ENCODE measurements at places on chromosomes 6 and 20.

DNA sequence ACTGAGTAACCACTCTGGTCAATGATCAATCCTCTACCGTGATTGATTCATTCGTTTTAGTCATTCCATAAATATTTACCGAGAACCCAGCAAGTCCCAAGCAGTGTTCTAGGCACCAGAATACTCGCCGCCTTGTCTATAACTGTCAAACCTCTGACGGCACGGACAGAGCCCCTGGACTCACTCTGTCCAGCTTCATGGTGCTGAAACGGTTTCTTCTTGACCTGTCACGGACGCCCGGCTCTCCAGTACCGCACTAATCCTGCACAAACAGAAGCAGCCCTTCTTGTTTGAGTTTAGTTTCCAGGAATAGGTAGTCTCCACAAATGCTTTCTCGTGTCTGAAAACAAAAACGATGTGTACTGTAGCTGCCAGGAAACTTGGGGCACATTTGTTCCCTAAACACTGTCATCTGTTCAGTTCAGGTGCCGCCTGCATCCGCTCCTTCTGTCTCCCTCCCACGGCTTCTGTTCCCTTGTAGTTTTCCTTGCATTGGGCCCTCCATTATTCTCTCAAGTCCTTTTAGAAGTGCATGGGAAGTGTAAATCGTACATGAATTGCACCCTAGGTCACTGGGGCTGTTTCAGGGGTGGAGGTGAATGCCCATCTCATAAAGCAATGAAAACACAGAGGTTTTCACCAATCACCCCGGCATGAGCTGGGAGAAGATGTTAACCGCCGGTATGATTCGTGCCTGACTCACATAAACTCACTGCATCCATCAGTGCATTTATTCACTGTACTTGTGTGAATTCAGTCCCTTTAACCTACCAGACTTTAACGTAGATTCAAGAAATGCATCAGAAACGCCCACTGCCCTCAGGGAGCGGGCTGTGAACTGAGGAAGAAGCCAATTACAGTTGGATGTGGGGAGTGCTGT lies 209.3 kb upstream of the CDH4 start:
- DNase-seq = no peak

GRCh38 chr6:100269189-100269588 lies 195.5 kb downstream of the SIM1 start:
- DNase-seq = no peak

GRCh38 chr6:158262755-158263154 lies 49.5 kb upstream of the TULP4 start:
- no peak for DNase-seq

- DNase-seq = peak; percentile 87
Observed at GRCh38 chr6:138572167-138572875, 73.0 kb upstream of the NHSL1 start.

DNA sequence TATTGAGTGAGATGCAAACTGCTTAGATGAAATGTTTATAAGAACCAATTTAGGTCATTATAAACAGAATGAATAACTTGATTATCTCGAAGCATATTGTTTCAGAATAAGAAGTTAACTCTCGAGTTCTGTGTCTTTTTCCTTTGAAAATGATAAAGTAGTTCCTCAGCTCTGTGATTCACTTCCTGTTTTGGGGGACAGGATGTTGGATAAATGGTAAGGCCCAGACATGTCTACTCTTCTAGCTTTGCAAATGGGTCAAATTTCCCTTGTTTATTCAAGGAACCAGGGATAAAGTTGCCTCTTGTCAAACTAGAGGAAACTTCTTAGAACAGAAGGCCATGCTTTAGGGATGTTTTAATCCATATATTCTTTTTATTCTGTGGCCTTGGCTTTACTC lies 246.9 kb downstream of the SOX4 start:
- no peak for DNase-seq

All from muscle of back (tissue), 13 donors.